ENCODE measurements at places on chromosomes 13 and 19. TPM values are rescaled to one million over a fixed set of nuclear protein-coding genes. Genes with fewer than 3 reads are reported as not detected.

The RAP2A gene
- 26.4 TPM for total RNA-seq

DNA sequence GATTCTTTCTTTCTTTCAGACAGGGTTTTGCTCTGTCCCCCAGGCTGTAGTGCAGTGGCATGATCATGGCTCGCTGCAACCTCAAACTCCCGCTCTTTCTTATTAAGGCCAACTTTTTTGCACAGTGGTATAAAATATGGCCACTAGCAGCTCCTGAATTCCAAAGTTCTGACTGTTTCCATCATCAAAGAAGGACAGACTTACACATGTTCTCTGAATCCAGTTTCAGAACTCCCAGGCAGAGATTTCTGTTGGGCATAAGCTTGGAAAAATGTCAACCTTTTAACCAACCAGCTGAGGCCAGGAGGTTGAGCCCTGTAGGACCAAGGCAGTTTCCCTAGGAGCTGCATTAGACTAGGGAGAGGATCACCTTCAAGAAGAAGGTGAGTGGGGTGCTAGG, 184.1 kb downstream of the HS6ST3 start:
- H3K4me1 ChIP-seq, result no peaks in the 10 kb centered on the region
- H3K36me3 ChIP-seq, result no peaks in the 10 kb centered on the region
- no peak for DNase-seq
- no peak overlapping the region for H3K27ac ChIP-seq

- H3K27ac ChIP-seq, result no peak overlapping the region
- no peaks in the 10 kb centered on the region for H3K36me3 ChIP-seq
- no peak for DNase-seq
- no peaks in the 10 kb centered on the region for H3K4me1 ChIP-seq
- H3K27me3 ChIP-seq, result no peaks in the 10 kb centered on the region
- no peak overlapping the region for H3K4me3 ChIP-seq
Measured at GRCh38 chr13:103605546-103606326, 539.5 kb upstream of the SLC10A2 start.

DNA sequence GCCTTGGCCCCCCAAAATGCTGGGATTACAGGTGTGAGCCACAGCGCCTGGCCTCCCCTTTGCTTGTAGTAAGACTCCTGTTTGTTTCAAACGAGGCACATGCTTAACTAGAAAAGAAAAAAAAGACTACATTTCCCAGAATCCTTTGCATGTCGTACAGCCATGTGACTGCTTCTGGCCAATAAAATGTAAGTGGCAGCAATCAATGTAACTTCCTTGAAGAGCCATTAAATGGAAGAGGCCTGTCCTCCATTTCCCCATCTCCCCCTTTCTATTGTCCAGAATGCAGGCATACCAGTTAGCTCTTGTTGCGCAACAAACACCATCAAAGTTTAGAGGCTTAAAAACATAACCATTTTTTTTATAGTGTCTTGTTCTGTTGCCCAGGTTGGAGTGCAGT, 10.4 kb upstream of the GPR32 start:
- H3K4me1 ChIP-seq, result no peaks in the 10 kb centered on the region
- H3K27me3 ChIP-seq, result peaks cover 13% of the 10 kb centered on the region
- no peak overlapping the region for H3K4me3 ChIP-seq
- no peaks in the 10 kb centered on the region for H3K36me3 ChIP-seq
- DNase-seq, result no peak

GRCh38 chr13:113022745-113023574, 53.9 kb downstream of the MCF2L start:
- peaks cover 7% of the 10 kb centered on the region for H3K4me1 ChIP-seq
- DNase-seq, result no peak
- no peak overlapping the region for H3K27ac ChIP-seq
- no peak overlapping the region for H3K4me3 ChIP-seq

GRCh38 chr19:13781547-13781946, 7.3 kb downstream of the C19orf53 start:
- H3K4me1 ChIP-seq, result peaks cover 11% of the 10 kb centered on the region
- DNase-seq, result no peak
- peaks cover 6% of the 10 kb centered on the region for H3K36me3 ChIP-seq

DNA sequence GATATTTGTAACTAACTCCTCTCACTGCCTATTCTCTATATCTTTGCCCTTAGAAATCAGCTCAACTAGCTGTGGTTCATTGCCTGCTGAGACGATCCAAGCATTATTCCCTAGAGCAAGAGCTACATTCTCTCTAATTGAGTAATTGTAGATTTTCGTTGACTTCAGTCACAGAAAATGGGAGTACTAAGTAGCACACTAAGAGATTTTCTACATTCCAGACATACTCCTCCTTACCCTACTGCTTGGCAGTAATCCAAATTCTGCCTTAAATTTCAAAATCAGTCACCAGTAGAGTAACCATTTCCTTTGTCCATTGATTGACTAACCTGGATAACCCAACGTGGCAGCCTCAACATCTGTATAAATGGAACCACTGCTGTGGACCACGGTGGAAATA, 1786.8 kb downstream of the SLITRK5 start:
- DNase-seq, result no peak
- no peak overlapping the region for H3K4me3 ChIP-seq
- H3K27ac ChIP-seq, result no peak overlapping the region
- H3K27me3 ChIP-seq, result no peaks in the 10 kb centered on the region

All from activated naive CD8-positive, alpha-beta T cell treated with anti-CD3 and anti-CD28 coated beads, Interleukin-2, amount 10 ng/mL, durations not matched to agents 7 days and 5 days (primary cell).